Lung microvascular endothelial cell (primary cell): ENCODE measurements at places on chromosomes 2 and 18. TPM values are rescaled to one million over a fixed set of nuclear protein-coding genes. Genes with fewer than 3 reads are reported as not detected.
A peak's percentile ranks its signal among the peaks of the same experiment; 100 is the strongest.

DNA sequence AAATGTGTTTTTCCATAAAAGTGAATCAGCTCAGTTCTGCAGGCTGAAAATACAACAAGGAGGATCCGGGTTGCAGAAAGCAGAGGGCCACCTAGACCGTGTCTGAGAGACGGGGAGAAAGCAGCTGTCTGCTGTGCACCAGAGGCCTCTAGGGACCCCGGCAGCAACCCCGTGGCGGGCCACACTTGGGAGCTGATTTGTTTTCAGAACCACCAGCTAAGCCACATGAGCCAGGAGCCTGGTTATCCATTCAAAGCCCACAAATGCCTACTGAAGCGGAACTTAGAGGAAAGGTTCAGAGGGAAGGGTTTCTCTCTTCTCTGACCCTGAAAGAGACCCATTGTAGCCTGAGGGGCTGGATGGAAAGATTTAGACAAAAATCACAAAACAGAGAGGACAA, 28.4 kb upstream of the ID2 start:
- no peak for DNase-seq

- DNase-seq = no peak
Observed at GRCh38 chr2:38499548-38500282, 103.0 kb downstream of the HNRNPLL start.

DNA sequence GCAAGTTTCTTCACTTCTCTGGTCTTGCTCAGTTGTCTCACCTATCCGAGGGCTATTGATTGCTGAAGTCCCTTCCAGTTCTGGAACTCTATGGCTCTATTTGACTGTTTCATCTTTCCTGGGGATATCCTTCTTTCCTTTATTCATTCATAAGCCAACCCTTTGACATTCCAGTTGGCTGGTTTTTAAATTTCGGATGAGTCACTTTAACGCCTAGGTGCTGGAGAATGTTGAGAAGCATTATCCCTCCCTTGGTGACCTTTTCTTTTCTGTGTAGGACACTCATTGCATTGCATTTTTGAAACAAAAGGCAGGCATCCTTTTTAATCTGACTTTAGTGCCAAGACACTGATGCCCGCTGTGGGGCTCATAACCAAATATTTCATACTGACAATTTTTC, 307.1 kb downstream of the TSN start:
- DNase-seq = no peak

DNA sequence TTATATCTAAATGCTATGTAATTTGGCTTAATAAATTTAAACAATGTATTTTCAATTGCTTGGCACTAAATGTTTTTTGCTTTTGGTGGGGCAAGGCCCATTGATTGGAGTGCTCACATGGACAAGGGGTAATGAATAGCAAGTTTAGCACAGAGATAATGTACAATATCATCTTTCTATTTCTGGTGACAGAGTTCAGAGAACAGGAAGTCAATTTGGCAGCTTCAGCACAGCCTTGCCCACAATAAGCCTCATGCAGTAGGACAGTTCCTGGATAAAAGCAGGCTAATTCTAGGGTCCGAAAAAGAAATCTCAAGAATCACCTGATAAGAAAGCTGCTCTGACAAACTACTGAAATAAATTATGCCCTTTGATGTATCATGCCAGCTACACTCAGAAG, 443.9 kb upstream of the FSHR start:
- no peak for DNase-seq

- DNase-seq = no peak
Observed at GRCh38 chr2:118315606-118316005, 227.3 kb downstream of the INSIG2 start.

DNA sequence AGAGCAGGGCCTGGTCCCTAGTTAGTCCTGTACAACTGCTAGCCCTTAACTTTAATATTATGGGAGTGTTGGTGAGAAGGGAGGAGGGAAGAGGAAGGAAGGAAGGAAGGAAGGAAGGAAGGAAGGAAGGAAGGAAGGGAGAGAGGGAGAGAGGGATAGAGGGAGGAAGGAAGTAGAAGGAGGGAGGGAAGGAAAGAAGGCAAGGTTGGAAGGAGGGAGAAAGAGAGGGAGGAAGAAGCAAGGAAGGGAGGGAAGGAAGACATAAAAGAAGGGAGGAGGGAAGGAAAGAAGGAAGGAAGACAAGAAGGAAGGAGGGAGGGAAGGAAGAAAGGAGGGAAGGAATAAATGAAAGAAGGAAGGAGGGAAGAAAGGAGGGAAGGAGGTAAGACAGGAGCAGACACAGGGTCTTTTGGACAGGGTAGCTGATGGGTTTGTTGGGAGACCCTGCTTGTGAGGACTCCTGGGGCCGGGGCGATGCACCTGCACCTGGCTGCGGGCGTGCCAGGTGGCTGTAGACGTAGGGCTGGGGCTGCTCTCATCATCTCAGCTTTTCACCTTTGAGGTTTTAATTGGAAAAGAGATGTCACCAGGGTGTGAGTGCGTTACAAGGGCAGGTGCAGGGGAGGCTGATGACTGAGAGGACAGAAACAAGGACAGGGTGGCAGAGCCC, 5.9 kb upstream of the POMC start:
- no peak for DNase-seq

GRCh38 chr2:55810622-55811020, 113.0 kb downstream of the EFEMP1 start:
- DNase-seq = peak; percentile 31

- no peak for DNase-seq
Observed at GRCh38 chr2:27672723-27673486, 9.2 kb downstream of the SLC4A1AP start.

GRCh38 chr2:144054911-144055310, 465.0 kb downstream of the ZEB2 start:
- DNase-seq = no peak

DNA sequence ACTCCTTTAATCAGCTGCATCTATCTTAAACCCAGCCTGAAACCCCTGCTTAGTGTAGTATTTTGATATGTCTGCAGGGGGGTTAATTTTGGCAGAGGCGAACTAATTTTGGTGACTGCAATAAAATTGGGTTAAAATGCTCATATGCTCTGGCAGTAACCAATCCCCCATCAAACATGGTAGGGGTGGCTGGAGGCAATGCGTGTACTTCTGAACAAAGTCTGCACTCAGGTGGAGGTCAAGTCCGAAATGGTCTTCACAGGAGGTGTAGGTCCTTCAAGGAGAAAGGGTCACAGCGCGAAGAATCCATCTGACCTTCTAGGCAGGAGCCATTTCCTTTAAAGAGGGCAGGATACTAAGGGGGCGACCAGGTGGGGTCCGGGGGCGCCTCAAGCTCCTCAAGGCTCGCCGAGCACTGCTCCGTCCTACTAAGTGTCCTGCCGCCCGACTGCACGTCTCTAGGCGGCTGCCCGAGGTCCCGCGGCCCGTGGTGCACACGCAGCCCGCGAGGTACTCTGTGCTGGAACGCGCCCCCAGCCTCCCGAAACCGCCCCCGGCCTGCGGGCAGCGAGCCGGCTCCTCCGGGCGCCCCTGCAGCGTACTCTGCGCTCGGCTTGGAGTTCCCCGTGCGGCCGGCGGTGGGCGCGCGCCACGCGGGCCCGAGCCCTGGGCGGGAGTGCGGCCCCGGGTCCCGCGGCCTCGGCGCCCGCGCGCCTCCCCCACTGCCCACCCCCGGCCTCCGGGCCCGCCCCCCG, 1.7 kb upstream of the LDLRAD4 start:
- DNase-seq = peak; percentile 74

DNA sequence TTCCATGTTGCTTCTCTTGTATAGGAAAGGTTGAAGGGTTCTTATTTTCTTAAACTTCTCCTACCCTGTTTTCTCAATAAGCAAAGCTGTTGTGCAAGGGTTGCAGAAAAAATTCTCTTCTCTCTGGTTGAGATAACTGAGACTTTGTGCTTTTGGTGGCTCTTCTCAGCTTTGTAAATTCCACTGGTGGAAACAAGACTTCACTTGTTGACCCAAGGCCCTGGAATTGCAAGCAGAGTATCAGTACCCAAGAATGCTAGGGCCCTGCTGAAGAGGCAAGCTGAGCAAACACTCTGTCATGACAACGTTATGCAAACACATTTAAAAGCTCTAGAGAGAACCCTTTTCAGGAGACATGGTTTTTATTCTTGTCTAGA, 294.7 kb upstream of the EPAS1 start:
- DNase-seq = no peak

DNA sequence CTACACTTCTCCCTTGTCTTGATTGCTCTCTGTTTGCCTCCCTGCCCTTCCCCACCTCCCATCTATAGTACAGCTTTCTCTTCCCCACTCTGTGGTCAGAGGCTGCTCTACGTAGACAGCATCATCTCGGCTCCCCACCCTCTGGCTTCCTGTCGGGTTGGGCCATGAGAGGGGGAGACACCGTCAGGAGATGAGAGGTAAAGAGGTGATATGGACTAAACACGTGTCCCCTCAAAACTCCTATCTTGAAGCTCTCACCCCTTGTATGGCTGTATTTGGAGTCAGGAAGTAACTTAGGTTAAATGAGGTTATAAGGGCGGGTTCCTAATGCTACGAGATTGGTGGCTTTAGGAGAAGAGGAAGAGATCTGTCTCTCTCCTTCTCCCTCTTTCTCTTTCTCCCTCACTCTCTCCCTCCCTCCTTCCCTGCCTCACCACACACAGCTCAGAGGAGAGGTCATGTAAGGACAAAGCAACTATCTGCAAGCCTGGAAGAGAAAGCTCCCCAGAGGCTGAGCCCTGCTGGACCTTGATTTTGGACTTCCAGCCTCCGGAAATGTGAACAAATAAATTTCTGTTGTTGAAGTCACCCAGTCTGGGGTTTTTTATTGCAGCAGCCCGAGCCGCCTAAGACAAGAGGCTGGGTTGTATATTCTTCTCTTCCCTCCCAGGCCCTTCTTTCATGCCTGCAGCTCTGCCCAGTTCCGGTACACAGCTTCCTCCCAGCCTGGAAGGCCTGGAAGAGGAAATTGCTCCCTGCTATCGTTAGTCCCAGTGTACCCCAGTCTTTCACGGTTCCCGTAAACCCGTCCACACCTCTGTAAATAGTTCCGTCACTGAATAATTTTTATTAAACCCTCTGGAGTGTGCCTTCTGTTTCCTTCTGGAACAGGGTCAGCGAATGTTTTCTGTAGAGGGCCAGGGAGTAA, 138.0 kb downstream of the AKAIN1 start:
- DNase-seq = no peak

DNA sequence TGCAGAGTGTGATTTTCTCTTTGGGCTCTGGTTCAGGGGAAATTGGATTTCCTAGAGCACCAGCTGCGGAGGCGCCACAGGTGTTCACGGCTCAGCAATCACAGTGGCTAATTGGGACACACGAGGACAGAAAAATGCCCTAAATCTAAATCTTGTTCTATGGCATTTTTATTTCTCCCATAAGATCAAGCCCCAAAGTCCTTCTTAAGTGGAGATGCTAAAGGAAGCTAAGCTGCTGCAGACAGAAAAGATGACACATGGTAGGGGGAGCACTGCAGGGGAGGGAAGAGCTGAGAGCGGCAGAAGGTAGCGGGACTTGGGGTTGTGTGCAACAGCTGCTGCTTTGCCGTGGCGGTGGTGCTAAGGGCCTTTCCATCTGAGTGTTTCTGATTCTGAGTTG, 280.6 kb downstream of the MYT1L start:
- DNase-seq = no peak

- DNase-seq = no peak
Observed at GRCh38 chr2:119248311-119248710, 24.7 kb downstream of the STEAP3 start.

DNA sequence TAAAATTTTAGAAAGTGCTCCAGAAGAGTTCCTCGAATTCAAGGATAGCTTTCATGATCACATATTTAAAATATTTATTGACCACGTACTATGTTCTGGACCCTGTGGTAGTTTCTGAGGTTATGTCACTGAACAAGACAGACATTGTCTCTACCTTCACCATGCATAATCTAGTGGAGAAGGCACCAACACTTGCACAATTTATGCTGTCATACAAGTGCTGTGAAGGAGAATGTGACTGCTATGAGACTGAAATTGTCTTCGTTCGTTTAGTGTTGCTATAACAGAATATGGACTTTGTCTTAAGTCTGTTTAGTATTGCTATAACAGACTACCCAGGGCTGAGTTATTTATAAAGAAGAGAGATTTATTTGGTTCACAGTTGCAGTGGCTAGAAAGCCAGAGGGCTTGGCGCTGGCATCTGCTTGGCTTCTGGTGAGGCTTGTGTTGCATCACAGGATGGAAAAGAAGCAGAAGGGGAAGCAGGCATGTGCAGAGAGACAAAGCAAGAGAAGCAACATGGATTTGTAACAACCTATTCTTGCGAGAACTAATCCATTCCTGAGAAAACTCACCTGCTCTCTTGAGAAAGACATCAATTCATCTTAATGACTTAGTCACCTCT, 50.0 kb upstream of the RFX8 start:
- DNase-seq = no peak

GRCh38 chr18:24764766-24765165, 304.3 kb downstream of the HRH4 start:
- DNase-seq = no peak

DNA sequence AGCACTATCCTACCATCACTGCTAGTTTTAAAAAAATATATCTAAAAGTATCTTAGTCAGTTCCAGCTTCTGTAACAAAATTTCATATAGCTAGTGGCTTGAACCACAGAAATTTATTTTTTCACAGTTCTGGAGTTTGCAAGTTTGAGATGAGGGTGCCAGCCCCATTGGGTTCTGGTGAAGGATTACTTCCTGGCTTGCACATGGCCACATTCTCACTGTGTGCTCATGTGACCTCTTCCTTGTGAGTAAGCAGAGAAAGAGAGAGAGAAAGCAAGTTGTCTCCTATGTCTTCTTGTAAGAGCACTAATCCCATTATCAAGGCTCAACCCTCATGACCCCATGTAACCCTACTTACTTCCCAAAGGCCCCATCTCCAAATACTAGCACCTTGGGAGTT, 158.9 kb downstream of the DOK6 start:
- no peak for DNase-seq

- DNase-seq = no peak
Observed at GRCh38 chr2:85665264-85665937, 2.6 kb downstream of the SFTPB start.

DNA sequence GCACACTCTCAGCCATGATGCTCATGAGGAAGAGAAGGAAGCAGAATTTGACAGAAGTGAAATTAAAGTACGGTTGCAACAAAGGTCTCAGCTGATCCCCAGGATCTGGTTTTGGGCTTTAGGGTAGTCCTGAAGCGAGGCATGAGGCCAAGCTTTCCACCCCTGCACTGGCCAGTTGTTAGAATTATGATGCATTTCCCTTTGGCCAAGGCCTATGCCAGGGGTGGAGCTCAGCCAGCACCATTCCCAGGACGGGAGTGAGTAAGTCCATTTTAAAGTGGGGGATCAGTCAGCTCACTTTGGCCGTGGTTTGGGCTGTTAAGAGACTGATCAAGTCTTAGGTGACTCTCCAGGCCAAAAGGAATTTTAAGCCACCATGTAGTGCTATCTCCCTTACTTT, 314.5 kb upstream of the MMADHC start:
- DNase-seq = peak; percentile 17

The GPR45 gene
- total RNA-seq = not detected in 2 replicates

The SLC9A4 gene
- total RNA-seq = not detected in 2 replicates

The CEP68 gene
- 30.8 and 32.3 TPM in 2 replicates for total RNA-seq

The B3GNT7 gene
- total RNA-seq = 4.4 and 20.4 TPM in 2 replicates

The LCT gene
- total RNA-seq = not detected in 2 replicates

The FZD7 gene
- total RNA-seq = under 0.01 and 0.20 TPM in 2 replicates

The BOK gene
- total RNA-seq = 37.7 and 113 TPM in 2 replicates

The ARHGEF4 gene
- total RNA-seq = under 0.01 and 2.2 TPM in 2 replicates

The CABYR gene
- total RNA-seq = 0.60 and 0.65 TPM in 2 replicates

The WNT10A gene
- not detected in 2 replicates for total RNA-seq

The RNF125 gene
- 1.7 and 2.8 TPM in 2 replicates for total RNA-seq
